NCI-H187 (cell line): ENCODE measurements at places on chromosomes 1 and 21.

- no peak for DNase-seq
These were observed 5.5 kb upstream of the SNAPIN start for GRCh38 chr1:153652805-153653500.

DNA sequence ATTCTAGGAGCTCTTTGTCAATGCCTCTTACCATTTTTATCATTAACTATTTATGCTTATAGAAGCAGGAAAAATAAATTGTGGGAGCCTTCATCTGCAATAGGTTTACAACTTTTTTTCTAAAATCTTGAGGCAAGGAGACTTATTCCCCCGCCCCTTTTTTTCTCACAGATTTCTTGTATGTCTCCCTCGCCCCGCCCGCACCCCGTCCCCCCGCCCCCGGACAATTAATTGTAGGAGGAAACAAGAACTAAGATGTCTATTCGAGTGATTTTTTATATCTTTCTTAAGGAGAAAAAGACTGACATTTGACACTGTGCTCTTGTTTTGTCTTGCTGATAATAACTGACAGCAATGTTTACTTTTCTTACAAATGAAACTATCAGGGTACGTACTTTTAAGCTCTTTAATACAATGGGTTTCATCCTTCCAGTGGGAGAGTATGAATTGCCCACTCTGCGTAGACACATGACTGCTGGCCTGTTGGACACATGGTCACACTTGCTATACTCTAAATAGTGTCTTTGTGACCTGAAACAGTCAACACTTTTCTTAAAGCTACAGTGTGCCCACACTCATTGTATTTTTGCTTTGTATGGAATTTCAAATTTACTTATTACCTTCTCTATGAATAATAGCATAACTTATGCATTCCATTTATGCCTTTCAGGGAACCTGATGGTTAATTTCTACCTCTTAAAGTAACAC lies 1.5 kb upstream of the IVNS1ABP start:
- DNase-seq, result no peak

GRCh38 chr1:234645964-234646363 lies 36.0 kb upstream of the IRF2BP2 start:
- no peak for DNase-seq

GRCh38 chr21:32193098-32193465 lies 85.8 kb downstream of the MIS18A start:
- DNase-seq, result no peak

GRCh38 chr1:59340411-59341307 lies 43.8 kb downstream of the FGGY start:
- DNase-seq, result no peak

- DNase-seq, result no peak
These were observed 118.7 kb downstream of the ZNF281 start for GRCh38 chr1:200291106-200291505.

DNA sequence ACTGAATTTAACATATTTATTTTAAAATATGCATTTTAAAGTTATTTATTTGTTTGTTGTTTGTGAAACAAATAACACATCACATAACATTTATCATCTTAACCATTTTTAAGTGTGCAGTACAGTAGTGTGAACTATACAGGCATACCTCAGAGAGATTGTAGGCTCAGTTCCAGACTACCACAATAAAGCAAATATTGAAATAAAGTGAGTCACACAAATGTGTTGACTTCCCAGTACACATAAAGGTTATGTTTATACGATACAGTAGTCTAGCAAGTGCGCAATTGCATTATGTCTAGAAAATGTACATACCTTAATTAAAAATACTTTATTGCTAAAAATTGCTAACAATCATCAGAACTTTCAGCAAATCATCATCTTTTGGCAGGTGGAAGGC lies 739.4 kb upstream of the ADGRL4 start:
- no peak for DNase-seq

DNA sequence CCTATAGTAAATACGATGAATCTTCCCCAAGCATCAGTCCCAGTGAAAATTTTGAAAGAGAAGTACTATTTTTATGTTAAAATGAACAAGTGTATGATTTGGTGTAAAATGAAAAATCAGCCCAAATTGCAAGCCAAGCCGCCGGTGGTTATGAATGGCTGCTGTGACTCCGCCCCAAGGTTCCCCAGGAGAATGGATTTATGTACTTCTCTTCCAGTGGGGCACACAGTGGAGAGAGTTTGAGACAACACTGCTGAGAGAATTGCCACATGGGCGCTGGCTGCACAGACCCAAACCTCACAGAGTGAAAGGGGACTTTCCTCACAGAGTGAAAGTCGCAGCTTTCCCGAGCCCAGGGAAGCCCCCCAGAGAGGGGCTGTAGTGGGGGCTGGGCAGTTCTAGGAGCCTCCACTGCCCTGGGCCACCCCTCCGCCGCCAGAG lies 24.0 kb downstream of the CDK18 start:
- DNase-seq, result no peak

DNA sequence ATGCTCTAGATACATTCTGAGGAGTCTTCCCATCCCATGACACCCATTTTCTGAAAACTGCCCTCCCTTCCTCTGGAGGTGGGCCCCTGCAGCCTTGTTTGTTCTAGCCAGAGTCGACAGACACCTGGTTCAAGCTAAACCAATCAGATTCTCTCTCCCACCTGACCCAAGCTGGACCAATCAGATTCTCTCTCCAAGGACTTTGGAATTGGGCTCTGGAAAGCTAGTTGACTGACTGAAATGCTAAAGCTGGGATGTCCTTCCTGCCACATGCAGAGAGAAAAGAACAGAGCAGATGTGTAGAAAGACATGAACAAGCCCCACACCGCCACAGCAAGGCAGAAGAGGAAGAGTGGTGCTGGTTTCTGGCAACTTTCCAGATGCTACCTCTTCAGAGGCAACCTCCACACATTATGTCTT lies 24.6 kb downstream of the ASAP3 start:
- no peak for DNase-seq

GRCh38 chr1:156119503-156120209 lies 5.1 kb downstream of the LMNA start:
- no peak for DNase-seq

- no peak for DNase-seq
These were observed at the start of gene TMEM79 for GRCh38 chr1:156284112-156284511. TMEM79 (plus strand) TSS chr1:156284325; CDS start chr1:156285227, 902 bp downstream.

GRCh38 chr1:21129407-21129806 lies 47.3 kb downstream of the EIF4G3 start:
- no peak for DNase-seq

GRCh38 chr1:221331273-221332183 lies 410.4 kb downstream of the DUSP10 start:
- no peak for DNase-seq

- no peak for DNase-seq
These were observed 14.6 kb downstream of the OTUD7B start for GRCh38 chr1:149995927-149996326.

GRCh38 chr1:29575277-29575676 lies 339.0 kb downstream of the PTPRU start:
- DNase-seq, result no peak

- no peak for DNase-seq
These were observed 97.4 kb upstream of the DUSP10 start for GRCh38 chr1:221839321-221839720.

- DNase-seq, result no peak
These were observed 149.7 kb downstream of the KAZN start for GRCh38 chr1:14748151-14748550.

DNA sequence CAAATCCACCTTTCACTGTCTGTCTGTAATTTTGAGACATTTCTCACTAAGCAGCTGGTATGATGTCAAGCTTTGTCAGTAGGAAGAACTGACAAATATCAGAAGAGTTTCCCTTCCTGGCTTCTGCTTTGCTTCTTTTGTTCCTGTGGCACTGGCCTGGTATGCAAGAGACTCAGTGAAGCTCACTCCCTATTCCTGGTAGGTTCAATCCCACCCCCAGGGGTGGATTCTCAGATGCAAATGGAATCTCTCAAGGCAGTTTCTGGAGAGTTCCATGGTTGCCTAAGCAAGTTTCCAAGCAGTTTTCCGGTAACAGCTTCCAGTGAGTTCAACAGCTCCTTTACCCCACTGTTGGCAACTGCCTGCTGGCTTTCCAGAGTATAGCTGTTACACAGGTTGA lies 683.4 kb downstream of the PTPRC start:
- DNase-seq, result no peak

DNA sequence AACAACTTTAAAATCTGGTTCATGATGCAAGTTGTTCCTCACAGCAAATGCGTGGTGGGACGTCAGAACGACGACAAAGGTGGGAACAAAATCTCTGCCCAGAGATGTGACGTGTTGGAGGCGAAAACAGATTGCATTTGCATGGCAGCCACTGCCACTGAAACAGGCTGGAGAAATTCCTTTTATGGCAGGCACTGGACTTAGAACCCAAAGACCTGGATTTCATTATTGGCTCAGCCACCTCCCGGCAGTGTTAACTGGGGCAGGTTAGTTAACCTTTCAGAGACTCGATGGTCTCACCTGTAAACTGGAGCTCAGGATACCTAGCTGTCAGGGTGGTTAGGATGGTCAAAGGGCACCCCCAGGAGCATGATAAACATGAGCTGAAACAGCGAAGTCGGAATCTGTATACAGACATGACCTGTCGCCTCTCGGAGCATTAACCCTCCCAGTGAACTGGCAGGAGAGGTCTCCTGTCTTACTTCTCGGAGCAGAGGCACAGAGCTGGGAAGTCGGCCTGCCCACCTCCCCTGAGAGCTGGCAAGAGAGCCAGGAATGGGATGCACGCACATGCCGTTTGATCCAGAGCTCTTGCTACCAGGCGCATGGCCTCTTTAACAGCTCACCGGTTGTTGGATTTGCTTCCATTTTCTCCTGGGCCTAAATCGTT lies 59.2 kb upstream of the TARBP1 start:
- DNase-seq, result no peak

GRCh38 chr1:116325922-116326321 lies 47.1 kb upstream of the ATP1A1 start:
- DNase-seq, result no peak

DNA sequence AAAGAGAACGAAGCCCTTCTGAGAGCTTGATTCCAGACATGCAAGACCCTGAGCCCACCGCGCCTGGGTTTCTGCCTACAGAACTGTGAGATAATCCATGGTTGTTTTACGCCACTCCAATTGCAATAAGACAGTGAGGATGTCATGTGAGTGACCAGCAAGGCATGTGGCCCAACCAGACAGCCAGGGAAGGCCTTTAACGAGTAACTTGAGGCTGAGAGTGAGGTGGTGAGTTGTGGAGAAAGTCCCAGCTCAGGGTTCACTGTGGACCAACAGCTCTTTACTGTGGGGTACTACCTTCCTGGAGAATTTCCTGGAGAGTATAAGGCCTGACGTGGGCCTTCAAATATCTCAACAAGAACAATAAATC lies 153.9 kb downstream of the ETS2 start:
- no peak for DNase-seq

GRCh38 chr21:14968029-14968428 lies 96.8 kb downstream of the NRIP1 start:
- DNase-seq, result no peak

GRCh38 chr1:163102590-163102989 lies 33.4 kb downstream of the RGS4 start:
- DNase-seq, result no peak

GRCh38 chr1:116577759-116578314 lies 7.0 kb upstream of the CD58 start:
- no peak for DNase-seq

DNA sequence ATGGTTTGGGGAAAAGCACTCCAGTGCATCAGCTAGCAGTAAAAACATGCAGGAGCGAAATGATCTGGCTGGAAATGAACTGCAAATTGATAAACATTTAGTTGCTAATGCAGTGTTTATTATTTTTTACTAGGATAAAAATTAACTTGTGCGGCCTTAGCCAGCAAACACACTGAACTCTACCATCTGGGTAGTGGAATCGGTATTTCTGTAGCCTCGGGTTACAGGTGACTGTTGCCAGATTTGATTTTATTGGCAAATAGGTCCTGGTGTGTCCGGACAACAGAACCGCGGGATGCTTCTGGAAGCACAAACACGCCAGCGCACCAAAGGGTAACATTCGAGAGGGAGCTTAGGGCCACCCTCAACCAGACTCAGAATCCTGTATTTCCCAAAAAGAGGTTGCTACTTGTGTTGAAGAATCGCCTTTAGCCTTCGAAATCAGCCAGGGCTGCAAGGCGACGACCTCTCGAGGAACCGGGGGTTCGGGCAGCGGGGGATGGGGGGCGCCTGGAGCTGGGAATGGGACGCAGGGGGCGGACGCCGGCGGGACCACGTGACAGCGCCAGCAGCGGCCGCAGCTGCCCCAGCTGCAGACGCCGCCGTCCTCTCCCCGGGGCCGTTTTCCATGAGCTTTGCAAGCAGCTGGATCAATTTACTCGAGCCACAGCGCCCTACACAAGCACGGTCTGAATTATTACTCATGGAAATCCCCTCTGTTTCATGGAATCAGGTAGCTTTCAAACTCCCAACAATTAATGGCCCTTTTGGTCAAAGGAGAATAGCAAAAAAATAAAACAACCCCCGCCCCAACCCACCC lies 158.8 kb downstream of the TOMM20 start:
- DNase-seq, result peak; percentile 15

DNA sequence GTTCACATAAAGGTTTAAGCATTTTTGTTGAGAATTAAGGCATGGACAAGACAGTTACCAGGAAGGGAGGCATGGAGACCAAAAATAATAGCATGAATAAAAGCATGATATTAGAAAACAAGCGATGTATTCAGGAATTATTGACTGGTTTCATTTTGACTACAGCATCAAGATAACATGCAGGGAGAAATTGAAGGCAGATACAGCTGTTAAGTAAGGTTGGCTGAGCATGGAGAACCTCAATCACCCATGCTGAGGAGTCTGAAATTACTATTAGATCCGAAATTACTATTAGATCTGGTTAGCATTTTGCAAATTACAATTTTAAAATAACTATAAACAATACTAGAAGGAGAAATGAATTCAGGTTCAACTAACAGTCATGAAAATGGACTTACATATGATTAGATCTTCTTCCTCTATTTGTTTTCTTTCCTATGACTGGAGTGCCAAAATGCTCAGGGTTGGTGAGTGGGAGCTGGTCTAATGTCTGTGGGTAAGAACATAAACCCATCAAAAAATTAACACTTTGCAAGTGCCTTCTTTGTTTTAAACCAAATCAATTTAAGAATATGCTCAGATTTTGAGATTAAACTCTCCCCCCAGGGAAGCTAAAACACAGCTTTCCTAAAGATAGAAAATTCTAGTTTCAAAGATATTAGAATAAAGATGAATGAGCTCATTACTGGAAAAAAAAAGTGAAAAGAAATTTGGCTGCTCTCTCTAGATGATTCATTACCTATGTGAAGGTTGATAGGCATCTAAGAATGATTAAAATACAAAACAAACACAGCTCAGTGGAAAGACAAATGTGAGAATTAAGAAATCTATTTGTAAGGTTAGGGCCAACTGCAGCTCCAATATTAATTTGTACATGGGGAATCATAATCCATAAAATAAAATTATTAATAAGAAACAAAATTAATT lies 81.7 kb downstream of the ARID4B start:
- DNase-seq, result no peak

GRCh38 chr1:220330265-220330664 lies 58.0 kb upstream of the RAB3GAP2 start:
- DNase-seq, result no peak
